ENCODE measurements at places on chromosomes 11 and 22.

DNA sequence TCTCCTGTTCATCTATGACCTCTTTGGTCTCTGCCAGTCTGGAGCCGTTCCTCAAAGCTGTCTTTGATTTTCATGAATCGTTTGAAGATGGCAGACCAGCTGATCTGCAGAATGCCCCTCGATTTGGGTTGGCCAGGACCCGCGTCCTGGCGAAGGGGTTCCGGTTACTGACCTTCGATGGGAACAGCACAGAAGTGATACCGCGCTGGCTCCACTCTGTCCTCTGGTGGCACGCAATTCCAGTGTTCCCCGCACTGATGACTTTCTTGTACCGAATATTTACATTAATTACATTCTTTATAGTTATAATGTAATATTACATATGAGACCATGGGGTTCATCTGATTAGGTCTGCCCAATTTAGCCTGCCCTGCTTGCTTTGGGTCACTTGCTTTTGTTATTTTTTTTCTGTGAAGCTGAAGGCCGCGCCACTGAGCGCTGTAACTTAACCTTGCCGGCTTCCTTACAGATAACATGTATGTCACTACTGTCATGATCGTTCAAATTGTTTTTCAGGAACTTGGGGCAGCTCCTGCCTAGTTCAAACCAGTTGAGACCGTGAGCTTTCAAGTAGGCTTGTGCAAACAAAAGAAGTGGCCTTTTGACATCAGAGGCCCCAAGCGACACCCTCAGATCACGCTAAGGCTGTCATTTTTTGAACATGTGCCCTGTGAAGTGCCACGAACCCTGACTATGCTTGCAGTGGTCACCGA is 4.1 kb upstream of the USP18 start:
- no peak for DNase-seq

- DNase-seq: no peak
These were observed 33.3 kb downstream of the MARK2 start for GRCh38 chr11:63871962-63872799.

GRCh38 chr11:7564803-7565202 is 51.0 kb downstream of the PPFIBP2 start:
- no peak for DNase-seq

- no peak for DNase-seq
These were observed 18.1 kb upstream of the DKK3 start for GRCh38 chr11:12026331-12027211.

GRCh38 chr11:133753150-133753549 is 92.2 kb downstream of the SPATA19 start:
- no peak for DNase-seq

DNA sequence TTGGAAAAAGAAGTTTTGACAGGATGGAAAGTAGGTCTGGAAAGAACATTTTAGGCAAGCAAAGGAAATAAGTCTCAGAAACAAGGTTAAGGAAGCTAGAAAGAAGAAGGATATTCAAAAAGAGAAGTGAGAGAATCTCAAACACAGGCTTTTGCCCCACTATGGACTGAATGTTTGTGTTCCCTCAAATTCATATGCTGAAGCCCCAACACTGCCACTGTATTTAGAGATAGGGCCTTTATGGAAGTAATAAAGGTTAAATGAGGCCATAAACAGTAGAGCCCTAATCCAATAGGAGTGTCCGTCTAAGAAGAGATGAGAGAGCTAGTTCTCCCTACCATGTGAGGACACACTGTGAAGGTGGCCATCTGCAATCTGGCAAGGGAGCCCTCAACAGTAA is 20.6 kb upstream of the RPS13 start:
- DNase-seq: no peak

DNA sequence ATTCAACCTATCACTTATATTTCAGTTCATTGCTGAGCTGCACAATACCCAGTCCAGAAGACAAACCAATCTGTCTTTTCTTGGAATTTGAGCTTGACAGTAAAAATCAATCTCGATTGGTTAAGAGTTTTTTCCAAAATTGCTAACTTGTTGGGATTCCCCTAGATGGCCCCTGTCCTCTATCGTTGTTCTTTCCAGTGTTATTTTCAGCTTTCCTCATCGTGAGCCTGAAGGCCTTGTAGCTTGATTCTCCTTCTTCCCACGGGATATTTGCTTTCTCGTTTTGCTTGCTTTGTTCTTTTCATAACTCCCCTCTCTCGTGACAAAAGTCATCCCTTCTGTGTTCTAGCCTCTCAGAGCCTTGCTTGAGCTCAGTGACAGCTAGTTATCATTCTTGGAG is 3.1 kb downstream of the OR8B8 start:
- no peak for DNase-seq

DNA sequence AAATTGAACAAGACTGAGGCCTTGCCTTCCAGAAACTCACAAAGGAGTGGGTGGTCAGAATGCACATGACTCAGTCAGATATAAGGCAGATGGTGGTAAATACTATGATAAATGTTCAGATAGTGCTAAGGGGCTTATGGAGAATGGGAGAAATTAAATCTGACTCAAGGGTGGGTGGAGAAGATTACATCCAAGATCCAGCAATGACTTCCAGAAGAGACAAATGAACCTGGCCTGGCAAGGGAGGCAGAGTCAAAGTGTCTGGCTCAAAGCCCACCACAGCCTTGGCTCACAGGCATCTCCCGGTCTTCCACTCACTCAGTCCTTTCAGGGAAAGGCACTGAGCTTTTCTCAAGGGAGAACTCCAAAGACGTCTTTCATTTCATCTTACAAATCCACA is 6.1 kb upstream of the ZBTB16 start:
- DNase-seq: no peak

DNA sequence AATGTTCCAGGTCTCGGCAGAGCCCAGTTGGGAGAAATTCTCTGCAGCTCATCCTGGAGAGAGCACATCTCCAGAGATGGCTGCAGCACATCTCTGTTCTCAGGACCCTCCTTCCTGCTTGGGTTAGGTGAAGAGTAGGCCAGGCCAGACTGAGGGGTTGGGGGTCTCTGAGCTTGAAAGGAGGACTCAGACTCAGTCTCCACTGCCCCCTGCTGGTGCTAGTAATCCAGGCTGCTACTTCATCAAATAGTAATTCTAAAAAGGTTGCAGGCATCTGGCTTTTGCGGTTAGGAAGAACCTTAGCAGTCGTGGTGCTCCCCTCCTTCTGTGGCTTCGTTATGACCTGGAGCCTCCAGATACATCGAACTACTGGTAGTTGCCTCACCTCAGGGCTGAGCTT is 9.7 kb downstream of the TUB start:
- peak; percentile 72 for DNase-seq

DNA sequence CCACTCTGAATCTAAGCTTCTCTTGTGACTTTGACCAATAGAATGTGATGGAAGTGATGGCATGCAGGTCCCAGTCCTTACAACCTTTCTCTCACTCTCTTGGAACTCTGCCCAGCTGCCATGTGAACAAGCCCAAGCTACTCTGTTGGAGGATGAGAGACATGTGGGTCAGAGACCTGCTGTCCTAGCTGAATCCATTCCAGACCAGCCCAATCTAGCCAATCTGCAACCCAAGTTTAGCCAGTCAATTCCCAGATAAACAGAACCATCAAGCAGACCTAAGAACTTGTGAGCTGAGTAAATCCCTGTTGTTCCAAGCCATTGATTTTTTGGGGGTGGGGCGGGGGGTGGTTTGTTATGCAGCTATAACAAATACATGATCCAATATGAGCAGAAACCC is 69.2 kb upstream of the GRK3 start:
- DNase-seq: no peak

- DNase-seq: no peak
These were observed 122.7 kb downstream of the DBX1 start for GRCh38 chr11:20037396-20038153.

DNA sequence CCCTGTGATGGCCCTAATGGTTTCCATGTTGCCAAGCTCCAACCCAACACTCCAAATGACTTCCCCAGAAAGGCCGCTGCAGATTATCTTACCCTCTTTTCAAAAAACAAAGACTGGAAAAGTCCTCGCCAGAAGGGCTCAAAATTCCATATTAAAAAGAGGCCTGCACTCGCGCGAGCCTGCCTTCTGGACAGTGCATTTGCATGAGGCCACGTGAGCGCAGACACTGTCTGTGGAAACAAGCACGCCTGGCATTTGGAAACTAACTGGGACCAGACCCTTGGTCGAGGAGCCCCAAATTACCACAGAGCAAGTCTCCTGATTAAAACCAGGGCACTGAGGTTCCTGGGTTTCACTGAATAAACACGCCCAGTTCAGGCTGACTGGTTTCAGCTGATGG is 42.9 kb downstream of the ABTB2 start:
- DNase-seq: no peak

DNA sequence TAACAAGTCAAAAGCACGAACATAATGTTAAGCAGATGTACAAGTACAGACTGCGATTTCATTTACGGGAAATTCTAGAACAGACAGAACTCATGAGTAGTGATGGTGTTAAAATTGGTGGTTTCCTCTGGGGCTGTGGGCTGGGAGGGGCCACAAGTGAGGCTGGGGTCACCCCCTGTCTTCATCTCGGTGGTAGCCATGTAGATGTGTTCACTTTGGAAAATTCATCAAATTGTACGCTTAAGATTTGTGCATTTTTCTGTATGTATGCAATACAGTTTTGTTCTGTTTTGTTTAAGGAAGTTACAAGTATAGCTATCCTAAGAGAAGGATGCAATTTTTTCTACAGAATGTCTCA is 504 bp upstream of the ASCC2 start:
- DNase-seq: no peak

DNA sequence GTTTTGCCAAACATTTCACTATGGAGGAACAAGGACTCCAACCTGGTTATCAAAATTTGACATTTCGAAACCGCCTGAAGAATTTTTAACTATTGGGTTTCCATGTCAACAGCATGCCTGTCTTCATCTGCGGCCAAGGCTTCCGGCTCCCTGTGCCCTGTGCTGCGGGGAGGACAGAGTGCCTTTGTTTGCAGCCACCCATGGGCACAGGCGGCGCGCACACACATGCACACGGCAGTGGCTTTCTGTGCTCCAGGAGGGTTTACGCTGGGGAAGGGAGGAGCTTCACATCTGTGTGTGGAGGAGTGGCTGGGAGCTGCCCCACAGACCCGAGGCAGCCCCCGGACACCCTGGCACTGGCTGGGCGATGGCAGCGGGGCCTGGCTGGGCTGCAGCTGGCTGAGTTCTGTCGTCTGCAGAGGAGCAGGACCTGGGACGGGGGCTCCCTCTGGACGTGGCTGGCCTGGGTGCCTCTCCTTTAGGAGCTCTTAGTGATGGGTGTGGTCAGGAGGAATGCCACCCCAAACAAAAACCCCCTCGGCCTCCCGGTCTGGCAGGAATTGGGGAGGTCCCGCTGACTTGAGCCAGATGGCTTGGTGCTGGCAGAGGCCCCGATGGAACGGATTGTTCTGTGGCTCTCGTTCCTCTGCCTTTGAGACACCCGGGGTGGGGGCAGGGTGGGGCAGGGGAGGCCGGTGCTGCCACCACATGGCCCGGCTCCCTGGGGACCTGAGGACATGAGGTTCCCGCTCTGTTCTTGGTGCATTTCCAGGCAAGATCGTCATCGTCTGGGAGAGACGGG is 1290.9 kb downstream of the BRD1 start:
- DNase-seq: no peak

DNA sequence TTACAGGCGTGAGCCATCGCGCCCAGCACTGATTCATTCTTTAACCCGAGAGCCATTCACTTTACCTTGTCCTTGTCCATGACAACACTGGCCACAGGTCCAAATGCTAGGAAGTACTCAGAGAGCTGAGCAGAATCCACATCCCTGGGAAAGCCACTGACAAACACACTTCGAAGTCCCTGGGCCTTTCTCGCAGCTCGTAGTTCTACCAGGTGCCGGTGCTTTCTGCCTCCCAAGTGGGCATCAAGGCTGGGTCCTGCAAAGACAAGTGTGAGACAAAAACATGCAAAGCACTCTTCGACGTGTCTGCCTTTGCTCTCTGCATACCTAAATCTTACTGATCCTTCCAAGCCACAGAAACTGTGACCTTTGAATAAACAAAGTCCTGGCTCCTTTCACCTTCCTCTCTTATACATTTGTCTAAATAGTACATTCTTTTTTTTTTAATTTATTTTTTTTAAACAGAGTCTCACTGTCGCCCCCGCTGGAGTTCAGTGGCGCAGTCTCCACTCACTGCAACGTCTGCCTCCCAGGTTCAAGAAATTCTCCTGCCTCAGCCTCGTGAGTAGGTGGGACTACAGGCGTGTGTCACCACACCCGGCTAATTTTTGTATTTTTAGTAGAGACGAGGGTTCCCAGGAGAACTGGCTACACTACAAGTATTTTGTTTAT is 2.2 kb downstream of the TUT1 start:
- no peak for DNase-seq

DNA sequence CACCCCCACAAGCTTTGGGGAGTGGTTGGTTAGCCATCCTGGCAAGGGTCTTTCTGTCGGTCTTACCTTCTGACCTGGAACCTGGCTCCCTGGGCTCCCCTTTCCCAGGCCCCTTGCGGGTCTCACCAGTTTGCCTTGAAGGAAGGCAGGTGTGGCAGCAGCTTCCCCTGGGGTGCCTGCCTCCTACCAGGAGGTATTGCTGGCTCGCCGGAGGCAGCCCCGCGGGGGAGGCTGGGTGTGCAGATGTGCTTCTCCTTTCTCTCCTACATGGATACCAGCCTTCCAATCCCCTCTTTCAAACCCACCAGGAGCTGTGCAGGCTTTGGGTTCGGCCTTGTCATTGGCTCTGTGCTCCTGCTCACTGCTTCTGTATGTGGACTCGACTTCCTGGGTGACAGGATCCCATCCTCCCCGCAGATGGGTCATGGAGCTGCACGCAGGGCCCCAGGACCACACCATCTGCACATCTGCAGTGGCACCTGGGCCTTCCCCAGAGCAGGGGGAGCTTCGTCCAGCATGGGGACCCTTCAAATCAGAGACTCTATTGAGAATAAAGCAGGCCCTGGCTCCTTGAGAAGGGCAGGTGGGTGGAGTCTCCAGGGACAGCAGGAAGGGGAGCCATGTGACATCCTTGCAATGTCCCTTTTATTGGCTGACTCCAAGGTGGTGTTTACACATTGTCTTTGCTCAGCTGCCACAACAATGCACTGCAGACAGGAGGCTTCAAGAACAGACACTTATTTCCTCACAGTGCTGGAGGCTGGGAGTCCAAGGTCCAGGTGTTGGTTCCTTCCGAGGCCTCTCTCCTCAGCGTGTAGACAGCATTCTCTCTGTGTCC is 592.0 kb downstream of the BRD1 start:
- no peak for DNase-seq

DNA sequence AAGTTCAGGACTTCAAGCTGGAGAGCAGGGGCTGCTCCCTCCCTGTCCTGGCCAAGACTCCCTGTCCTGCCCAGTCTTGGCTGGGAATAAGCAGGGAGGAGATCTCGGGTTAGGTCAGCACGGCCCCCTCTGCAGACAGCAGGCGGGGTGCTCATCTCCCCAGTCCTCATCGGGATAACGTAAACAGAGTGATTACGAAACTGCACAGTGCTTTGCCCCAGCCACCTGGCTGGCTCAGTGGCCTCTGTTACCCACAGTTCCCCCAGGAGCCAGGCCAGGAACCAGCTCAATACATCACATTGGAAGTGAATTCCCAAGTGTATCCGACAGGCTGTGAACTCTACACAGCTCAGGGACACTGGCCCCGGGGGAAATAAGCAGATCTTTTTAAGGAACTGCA is 42.7 kb upstream of the KCNJ11 start:
- no peak for DNase-seq

GRCh38 chr11:107840129-107840484 is 18.5 kb downstream of the SLC35F2 start:
- no peak for DNase-seq

GRCh38 chr11:11464555-11464954 is 111.5 kb upstream of the CSNK2A3 start:
- no peak for DNase-seq

Measured in neuronal stem cell (in vitro differentiated cells).